Central memory CD8-positive, alpha-beta T cell (primary cell): ENCODE measurements at places on chromosomes 5 and 9.

- no peak overlapping the region for H3K27ac ChIP-seq
- no peak for DNase-seq
- no peaks in the 10 kb centered on the region for H3K27me3 ChIP-seq
- H3K4me3 ChIP-seq: no peak overlapping the region
- H3K4me1 ChIP-seq: peaks cover 42% of the 10 kb centered on the region
Observed at GRCh38 chr5:157354800-157355199, 88.9 kb downstream of the CYFIP2 start.

GRCh38 chr9:87557996-87558395 lies 60.3 kb downstream of the DAPK1 start:
- H3K27me3 ChIP-seq: peaks cover 13% of the 10 kb centered on the region
- no peak overlapping the region for H3K4me3 ChIP-seq
- H3K36me3 ChIP-seq: peaks cover 1% of the 10 kb centered on the region
- no peak for DNase-seq

DNA sequence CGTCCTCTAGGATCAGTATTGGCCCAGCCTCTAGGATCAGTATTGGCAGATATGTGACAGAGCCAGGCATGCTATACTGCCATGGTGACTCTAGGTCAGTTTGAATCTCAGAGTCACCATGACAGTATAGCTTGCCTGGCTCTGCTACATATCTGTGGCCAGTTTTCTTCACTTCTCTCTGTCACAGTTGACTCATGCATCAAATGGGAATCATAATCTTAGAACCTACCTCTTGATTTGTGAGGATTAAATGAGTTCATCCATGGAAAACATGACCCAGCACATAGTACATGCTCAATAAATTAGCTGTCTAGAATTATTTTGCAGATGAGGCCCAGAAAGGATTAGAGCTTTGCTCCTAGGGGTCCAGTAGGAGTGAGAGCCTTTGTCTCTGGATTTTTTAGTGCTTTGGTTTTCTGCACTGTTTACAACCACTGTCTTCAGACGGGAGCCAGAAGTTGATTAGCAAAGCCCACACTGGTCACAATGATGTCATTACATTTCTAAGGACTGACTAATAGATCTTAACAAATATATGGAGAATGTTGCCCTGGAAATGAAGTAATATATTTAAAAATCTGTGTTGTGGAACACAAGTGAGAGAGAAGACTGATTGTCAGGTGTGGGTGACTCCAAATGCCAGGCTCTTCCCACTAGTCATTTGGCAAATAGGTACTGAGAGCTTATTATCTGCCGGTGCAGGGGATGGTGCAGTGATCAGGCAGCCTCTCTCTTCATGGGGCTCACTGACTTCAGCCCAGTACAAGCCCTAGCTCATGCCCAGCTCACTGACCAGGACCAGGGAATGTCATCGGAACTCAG lies 76.0 kb downstream of the COL15A1 start:
- DNase-seq: no peak
- no peaks in the 10 kb centered on the region for H3K27me3 ChIP-seq
- H3K4me1 ChIP-seq: peaks cover 35% of the 10 kb centered on the region
- no peak overlapping the region for H3K27ac ChIP-seq

- H3K4me3 ChIP-seq: no peak overlapping the region
- no peaks in the 10 kb centered on the region for H3K27me3 ChIP-seq
- H3K36me3 ChIP-seq: no peaks in the 10 kb centered on the region
- no peak overlapping the region for H3K27ac ChIP-seq
- no peak for DNase-seq
Observed at GRCh38 chr5:89297066-89297465, 414.1 kb upstream of the MEF2C start.

- no peaks in the 10 kb centered on the region for H3K36me3 ChIP-seq
- no peak for DNase-seq
- H3K27ac ChIP-seq: no peak overlapping the region
Observed at GRCh38 chr5:59362438-59362837, 531.1 kb downstream of the PDE4D start.

DNA sequence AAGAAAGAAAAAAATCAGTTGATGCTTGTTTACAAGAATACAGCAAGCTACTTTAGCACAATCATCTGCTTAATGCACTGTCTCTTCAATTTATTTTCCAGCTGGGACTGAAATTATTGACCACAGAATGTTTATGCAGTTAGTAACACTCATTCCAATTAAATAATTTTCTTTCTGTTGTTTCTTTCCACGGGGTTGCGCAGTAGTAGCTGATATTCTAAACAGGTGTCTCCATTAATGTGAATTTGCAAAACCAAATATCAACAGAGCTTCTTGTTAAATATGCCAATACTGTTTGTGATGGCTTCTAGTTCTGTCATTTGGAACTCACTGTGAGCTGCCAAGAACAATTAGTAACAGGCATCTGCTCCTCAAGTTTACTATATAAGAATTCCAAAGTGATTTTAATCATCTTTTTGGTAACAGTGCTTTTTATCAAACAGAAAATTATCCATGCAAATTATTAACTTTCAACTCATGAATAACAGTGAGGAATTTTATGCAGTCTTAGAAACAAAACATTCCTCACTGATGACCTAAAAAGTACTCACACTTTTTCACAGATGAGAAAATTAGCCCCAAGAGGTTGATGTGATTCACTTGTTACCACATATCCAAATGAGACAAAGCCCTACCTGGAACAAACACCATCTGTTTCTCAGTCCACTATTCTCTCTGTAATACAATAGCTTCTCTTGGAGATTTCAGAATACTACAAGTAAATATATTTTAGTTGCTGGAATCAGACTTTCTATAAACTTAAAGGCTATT lies 567.6 kb upstream of the RGMB start:
- H3K4me1 ChIP-seq: no peaks in the 10 kb centered on the region
- H3K27me3 ChIP-seq: no peaks in the 10 kb centered on the region

- H3K4me1 ChIP-seq: peaks cover 13% of the 10 kb centered on the region
- H3K27ac ChIP-seq: no peak overlapping the region
- no peak overlapping the region for H3K4me3 ChIP-seq
- no peaks in the 10 kb centered on the region for H3K27me3 ChIP-seq
Observed at GRCh38 chr5:93956006-93956405, 214.6 kb upstream of the POU5F2 start.

DNA sequence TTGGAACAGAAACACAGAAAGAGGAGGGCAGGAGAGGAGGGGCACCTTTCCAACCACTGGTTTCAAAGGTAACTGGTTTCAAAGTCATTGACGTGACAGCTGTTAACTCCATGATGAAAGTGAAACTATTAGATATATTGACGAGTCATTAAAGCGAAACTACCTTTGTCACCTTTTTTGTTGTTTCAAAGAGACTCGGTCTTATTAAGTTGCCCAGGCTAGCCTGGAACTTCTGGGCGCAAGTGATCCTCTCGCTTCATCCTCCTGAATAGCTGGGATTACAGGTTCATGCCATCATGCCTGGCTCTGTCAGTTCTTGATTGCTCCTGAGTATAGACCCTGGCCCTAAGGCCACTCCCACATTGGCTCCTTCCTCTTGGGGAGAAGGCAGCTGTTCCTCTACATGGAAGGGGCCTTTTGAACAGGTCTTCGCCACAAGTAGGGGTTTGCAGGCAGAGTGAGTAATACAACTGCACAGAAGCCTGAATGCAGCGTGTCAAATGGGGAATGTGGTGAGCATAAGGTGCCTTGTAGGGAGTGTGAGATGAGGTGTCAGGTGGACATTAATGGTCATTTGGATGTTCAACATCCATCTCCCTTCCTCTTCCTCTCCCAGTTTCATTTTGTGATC lies 3.4 kb upstream of the F12 start:
- H3K27ac ChIP-seq: peak overlapping the region; percentile 82
- H3K4me3 ChIP-seq: peak overlapping the region; percentile 76
- peaks cover 42% of the 10 kb centered on the region for H3K4me1 ChIP-seq
- H3K36me3 ChIP-seq: peaks cover 11% of the 10 kb centered on the region
- no peak for DNase-seq
- H3K27me3 ChIP-seq: no peaks in the 10 kb centered on the region

GRCh38 chr9:138045541-138046490 lies 168.2 kb downstream of the CACNA1B start:
- H3K36me3 ChIP-seq: no peaks in the 10 kb centered on the region
- no peak for DNase-seq
- H3K4me1 ChIP-seq: no peaks in the 10 kb centered on the region
- H3K4me3 ChIP-seq: no peak overlapping the region
